Activated T-helper 1 cell treated with anti-CD3 and anti-CD28 coated beads, Interleukin-12 subunit alpha, Interleukin-12 subunit beta, Interleukin-2, Interleukin-4 antibody, amounts not matched to agents 30 ng/mL and 10 ng/mL and 1 ng/mL, durations not matched to agents 14 hours and 24 hours and 36 hours (primary cell): ENCODE measurements at places on chromosomes 2 and 18. TPM values are rescaled to one million over a fixed set of nuclear protein-coding genes. Genes with fewer than 3 reads are reported as not detected.

GRCh38 chr2:233456934-233457333 lies 102.6 kb downstream of the DGKD start:
- DNase-seq = no peak

DNA sequence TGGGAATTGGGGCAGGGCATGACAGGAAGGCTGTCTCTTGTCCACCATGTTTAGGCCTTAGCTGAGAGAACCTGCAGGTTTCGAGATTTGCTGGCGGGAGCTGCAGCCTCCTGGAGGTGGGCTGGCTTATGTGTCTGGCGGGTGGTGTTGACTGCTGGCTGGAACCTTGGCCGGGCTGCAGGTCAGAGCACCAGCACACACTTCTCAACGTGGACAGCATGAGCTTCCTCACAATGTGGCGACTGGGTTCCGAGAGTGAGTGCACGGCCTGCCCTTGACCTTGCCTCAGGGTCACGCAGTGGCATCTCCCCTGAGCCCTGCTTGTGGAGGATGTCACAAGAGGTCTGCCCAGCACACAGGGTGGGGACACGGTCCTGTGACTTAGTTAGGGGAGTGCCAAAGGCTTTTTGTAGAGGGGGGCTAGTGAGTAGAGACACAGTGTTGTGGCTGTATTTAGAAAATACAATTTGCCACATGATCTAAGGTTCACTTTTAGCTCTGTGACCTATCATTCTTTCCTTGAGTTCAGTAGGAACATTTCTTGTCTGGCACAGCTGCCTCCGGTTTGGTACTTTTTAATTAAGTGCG lies 134.8 kb downstream of the SEPTIN10 start:
- DNase-seq = no peak

PROKR1 gene
- not detected in 2 replicates for total RNA-seq

TMEM37 gene
- total RNA-seq = not detected in 2 replicates

REG3A gene
- total RNA-seq = not detected in 2 replicates

GPR35 gene
- 7.6 and 8.2 TPM in 2 replicates for total RNA-seq
